Stimulated activated CD4-positive, alpha-beta T cell treated with anti-CD3 and anti-CD28 coated beads, Interleukin-4, amount 100 ng/mL, for 24 hours (primary cell): ENCODE measurements at places on chromosomes 1 and 21.

GRCh38 chr1:89060091-89060490, 4.9 kb downstream of the GBP1 start:
- no peak for DNase-seq

GRCh38 chr1:11541956-11542355, 63.0 kb downstream of the DISP3 start:
- DNase-seq: no peak

DNA sequence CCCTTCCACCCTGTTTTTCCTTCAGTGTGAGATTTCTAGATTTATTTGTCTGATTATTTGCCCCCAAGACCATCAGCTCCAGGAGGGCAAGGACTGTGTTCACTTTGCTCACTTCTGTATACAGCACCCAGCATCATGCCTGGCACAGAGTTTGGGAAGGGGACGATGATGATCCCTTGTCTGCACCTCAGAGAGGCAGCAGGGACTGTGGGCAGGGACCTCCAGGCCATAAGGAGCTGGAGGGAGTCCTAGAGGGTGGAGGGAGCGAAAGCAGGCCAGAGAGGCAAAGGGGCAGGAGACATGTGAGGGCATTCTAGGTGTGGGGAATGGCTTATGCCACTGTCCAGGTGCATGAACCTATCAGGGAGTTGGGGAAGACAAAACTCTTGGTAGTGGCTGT, 32.8 kb downstream of the H3-3A start:
- no peak for DNase-seq

DNA sequence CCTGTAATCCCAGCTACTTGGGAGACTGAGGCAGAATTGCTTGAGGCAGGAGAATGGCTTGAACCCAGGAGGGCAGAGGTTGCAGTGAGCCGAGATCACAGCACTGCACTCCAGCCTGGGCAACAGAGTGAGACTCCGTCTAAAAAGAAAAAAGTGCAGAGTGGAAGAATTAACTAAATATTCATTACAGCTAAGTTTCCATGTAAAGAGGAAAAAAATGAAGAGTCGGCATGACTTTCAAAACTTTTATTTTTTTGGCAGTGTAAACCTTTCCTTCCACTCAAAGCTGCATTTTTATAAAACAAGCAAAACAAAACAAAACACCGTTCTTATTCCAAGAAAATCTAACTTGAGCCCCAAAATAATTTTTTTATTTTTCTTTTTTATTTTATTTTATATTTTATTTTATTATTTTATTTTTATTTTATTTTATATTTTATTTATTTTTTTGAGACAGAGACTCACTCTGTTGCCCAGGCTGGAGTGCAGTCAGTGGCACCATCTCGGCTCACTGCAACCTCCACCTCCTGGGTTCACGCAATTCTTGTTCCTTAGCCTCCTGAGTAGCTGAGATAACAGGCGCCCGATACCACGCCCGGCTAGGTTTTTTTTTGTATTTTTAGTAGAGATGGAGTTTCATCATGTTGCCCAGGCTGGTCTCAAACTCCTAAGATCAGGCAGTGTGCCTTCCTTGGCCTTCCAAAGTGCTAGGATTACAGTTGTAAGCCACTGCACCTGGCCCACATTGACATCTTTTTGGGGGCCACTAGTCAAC, 62.9 kb downstream of the PACC1 start:
- DNase-seq: no peak

DNA sequence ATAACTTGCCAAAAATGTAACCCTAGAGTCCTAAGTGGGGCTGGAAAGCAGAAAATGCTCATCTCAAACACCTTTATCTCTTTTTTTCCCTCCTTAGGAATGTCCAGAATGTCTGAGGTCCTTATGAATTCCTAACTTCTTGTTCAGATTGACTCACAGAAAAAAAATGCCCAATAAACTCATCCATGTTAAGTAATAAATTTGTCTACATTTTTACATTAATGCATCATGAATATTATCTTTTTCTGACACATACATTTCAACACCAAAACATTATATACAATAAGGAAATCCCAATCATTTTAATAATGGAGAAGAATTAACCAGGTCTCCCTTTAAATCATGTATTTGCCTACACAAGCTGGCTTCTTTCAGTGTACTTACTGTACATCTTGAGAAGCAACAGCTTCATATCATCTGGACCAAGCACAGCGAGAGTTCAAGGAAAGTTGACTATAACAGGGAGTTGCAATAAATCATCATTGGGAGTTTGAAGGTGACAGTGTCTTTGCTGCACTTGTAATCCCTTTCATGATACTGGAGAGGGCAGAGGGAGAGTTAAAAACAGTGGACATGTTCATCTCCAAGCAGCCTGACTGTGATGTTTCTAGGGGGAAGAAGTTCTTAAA, 565.2 kb downstream of the LTN1 start:
- DNase-seq: no peak
